ENCODE measurements at places on chromosomes 4 and X.
A peak's percentile ranks its signal among the peaks of the same experiment; 100 is the strongest.

DNA sequence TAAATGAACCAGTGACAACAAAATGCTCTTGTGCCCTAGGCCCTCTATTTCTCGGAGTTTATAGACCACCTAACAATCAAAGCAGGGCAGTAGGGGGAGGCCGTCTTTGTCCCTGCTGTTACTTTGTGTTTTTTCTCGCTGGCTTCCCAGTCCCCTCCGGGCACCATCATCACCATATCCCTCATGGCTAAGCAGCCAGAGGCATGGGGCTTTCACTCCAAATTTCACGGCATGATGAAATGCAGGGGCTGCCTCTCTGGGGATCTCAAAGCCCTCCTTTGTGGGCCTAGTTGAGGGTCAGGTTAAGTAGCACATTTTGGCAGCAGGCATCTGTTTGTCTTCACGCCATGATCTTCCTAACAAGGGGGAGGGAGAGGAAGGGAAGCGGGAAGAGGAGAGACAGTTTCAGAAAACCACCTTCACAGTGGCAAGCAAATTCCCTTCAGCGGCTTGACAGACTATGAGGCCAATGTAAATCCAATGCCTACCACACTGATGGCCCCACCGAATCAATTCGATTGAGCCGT, 91.9 kb downstream of the ANOS1 start:
- no peak for DNase-seq

DNA sequence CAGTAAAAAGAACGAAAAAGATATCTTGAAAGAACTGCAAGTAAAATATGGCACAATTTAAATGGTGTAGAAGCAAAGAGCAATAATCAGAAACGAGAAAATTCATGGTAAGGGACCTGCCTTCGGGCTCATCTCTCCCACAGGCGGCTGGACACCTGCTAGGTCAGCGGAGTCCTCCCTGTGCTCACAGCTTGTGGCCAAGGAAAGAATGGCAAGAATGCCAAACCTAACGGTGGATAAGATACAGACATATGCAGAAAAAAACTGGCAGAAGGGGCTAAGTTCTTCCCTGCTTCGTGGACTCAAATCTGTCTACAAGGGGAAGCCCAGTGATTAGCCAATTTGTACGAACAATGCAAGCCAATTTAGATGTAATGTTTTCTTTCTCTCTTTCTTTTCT, 152.1 kb upstream of the VCX start:
- no peak for DNase-seq

DNA sequence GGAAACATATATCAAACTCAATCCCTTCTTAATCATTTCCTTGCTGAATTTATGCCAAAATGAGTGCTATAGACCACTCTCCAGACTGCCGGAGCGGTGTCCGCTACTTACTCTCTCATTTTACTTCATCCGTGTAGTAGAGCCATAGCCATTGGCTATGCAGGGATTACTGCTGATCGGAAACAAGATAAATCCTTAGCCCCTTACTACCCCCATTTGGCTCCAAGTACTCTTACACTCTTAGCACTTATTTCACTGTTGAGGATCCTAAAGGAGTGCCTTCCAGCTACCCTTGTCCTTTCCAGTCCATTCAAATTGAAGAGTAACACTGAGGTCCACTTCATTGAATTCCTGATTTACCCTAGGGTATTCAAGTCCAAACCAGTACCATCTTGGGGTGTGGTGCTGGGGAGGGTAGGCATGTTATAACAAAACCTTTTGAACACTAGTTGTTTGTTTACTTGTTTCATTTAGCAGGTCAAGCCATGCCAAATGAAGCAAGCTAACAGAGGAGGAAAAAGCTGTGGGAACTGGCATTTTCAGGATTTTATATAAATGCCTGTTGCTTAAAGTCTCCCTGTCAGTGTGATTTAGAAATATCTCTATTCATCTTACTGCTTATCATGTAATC, 715.1 kb downstream of the FSTL5 start:
- DNase-seq = no peak

DNA sequence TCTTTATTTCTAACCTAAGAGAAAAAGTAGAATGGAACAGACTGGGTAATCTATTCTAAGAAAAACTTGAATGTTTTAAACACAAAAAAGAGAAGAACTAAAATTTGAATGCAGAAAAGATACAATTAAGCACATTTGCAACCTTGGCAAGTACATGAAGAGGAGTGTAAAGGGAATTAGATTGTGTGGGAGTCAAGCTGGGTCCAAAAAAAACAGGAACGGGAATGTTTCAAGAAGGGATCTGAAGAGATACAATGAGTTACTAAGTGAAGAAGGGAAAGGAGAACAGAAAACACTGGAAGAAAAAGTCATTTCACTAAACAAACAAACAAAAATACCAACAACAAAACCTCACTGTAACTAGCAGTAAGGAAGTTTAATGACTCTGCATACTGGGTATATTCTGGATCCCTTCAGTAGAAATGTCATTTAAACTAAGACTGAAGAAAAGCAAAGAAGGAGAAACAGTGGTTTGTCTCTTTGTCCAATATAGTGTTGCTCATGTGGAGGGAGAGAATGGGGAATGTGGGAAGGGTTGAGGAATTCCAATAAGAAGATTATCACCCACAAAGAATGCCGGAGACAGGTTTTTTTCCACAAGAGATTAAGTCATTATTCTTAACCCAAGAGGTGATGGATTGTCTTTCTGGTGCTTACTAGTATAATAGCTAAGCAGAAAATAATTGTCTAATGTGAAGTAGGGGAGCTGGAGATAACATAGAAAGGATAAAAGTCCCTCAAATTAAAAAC, 50.4 kb upstream of the PTPN13 start:
- peak; percentile 89 for DNase-seq

DNA sequence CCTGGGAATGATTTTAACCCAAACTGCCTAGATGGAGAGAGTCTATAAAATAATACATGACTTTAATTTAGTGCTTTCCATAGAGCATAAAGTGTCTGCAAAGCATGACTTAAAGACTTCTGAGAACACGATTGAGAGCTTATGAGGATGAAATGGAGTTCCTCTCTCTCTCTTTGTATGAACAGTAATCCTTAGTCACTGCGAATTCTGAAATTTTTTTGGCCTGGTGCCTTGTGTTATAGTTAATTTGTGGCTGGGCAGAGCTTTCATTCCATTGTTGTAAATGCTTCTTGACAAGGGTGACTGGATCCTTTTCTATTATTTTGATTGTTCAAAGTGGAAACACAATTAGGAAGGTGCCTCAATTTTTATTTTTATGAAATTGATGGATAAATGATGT, 179.5 kb downstream of the CEP135 start:
- DNase-seq = peak; percentile 84

- no peak for DNase-seq
These were observed 63.0 kb upstream of the FAM9A start for GRCh38 chrX:8864161-8864560.

DNA sequence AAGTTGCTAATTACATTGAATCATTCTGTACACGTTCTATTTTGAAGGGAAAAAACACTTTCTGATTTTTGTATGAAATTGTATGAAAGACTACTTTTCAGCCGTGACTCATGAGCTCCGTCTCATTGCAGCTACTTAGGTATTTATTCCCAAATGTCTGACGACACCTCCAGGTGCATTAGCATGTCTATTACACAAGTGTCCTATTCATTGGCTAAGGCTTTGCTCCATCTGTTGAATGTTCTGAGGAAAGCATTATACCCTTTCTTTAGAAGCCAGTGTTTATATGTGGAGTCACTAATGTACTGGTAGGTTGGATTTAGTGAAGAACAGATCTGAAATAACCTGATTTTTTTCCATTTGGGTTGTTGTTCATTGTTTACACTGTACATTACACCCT, 51.8 kb downstream of the MAP7D3 start:
- peak; percentile 56 for DNase-seq

- DNase-seq = no peak
These were observed 6.3 kb upstream of the CSN3 start for GRCh38 chr4:70236125-70236524.

- no peak for DNase-seq
These were observed 1.7 kb upstream of the IQSEC2 start for GRCh38 chrX:53283099-53283498.

DNA sequence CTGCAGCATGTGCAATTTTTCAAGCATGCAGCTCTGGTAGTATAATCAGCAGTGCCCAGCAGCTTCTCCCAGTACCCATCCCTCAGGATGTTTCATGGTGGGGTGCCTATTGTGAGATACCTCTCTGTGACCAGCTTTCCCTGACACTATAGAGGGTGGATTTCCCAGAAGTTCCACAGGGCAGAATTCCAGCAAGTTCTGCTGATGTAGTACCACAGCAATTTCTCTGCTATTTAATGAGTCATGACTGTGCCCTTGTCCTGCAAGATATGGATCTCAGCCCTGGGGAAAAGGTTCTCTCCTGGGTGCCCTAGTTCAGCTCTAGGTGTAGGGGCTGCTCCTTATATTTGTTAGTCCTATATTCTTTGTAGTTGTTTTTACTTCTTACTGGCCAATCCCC, 174.8 kb downstream of the ENOX2 start:
- peak; percentile 34 for DNase-seq

DNA sequence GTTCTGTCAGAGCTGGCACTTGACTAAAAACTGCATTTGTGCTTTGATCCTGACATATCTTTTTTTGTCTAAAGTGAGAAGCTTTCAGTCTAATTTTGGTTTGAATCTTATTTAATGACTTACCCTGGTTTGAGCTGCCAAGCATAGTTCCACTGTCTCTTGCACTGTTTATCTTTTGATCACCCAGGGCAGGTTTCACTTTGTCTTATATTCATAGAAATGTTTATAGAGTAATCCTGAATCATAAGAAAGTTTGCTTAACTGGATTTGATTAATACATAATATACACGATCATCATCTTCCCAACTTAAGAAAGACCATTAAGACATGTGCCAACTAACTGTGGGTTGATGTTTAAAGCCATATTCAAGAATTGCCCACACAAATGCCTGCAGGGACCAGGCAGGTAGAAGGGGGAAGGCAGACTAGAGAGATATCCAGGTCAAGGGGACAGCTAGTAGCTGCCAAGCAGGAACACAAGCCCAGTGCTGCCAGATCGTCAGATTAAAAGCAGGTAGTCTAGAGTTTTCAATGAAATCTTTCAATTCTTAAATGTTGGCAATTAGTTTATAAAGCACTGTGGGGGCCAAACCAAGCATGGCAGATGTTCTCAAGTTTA, 1.9 kb downstream of the GK start:
- no peak for DNase-seq

DNA sequence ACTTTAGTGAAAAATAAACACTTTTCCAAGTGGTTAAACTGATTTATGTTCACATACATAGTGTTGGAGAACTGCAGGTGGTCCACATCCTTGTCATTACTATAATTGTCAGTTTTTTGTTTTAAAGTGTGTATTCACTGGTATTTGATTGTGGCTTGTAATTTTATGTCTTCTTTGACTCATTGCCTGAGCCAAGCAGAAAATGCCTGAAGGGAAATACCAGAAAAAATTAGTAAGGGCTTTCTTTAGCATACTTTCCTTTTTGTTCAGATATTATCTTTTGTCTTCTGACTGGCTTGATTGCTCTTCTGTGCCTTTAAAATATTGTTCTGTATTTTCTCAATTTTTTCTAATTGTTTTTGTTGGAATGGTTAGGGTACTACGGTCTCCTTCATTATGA, 981.3 kb downstream of the C4orf33 start:
- DNase-seq = no peak

DNA sequence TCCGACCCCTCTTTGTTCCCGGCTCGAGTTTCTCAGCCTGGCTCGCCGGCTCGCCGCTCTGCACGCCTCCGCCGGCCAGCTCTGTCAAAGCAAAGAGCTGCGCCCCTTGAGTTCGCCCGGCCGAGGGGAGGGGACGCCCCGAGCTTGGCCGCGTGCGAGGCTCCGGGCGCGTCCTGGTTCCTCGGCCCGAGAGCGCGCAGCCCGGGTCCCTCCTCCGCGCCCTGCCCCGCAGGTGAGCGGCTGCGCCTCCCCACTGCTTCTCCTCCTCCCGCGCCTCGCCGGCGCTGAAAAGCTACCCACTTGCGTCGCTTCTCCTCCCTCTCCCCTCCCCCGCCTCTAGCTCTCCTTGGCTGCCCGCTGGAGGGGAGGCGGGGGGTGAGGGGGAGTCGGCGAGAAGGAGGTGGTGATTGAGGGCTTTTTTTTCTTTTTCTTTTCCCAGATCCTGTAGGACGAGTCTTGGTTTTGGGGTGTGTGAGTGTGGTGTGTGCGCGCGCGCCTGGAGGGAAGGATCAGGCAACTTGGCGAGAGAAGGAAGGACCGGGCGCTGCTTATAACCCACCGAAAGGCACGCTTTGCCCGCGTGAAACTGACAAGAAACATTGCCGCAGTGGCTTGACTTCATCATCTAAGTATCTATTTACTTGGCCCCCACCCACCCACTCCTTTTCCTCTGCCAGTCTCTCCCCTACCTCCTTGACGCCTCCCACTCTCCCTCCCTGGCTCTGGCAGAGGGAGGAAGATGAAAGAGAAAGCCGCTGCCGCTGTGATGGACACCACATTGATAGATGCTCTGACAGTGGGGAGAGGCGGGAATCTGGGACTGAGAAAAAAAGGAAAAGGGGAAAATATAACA, at the start of gene LEF1:
TSS of gene LEF1 (minus strand) at position 262 of the 853 bp plus-strand sequence. CDS start 1,165 bp downstream, outside the sequence.
- peak; percentile 34 for DNase-seq

DNA sequence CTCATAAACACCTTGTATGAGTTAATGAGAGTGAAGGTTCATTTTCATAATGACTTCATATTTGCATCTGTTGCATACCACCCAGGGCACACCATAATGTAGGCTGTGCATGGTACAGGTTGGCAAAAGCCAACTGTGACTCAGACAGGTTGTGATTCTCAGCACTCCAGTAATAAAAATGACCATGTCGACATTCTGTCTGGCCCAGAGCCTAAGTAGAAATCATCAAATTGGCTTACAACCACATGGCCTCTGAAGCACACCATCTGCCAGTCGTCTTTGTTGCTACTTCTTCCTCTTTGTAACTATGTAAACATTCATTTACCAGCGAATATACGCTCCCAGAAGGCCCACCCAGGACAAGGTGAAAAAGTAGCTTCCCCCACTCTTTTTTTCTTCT, 459.5 kb downstream of the GASK1B start:
- no peak for DNase-seq

DNA sequence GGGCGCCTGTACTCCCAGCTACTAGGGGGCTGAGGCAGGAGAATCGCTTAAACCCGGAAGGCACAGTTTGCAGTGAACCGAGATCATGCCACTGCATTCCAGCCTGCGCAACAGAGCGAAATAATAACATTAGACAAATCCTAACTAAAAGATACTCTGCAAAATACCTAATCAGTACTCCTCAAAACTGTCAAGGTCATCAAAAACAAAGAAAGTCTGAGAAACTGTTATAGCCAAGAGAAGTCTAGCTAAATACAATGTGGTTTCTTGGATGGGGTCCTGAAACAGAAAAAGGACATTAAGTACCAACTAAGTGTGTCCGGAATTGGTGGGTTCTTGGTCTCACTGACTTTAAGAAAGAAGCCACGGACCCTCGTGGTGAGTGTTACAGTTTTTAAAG, 14.6 kb upstream of the ACSL4 start:
- no peak for DNase-seq

- peak; percentile 6 for DNase-seq
These were observed 98.7 kb downstream of the GLUD2 start for GRCh38 chrX:121146059-121146628.

Measured in astrocyte (in vitro differentiated cells and primary cell).